ENCODE measurements at places on chromosomes 4 and X.

DNA sequence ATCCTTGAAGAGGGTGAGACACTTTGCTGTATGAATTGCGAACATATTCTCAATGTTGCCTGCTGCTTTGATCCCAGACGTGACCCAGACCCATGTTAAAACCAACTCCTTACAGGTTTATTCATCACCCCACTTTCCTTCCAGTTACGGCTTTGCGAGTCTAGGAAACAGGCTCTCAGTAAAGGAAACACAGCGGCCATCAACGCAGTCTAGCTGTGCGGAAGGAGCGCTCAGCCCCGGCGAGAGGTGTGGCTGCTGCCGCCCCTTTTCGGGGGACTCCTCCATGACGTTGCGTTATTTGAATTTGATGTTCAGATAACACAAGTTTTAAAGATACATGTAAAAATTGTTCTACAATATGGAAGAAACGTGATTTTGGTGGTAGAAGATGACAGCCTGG lies 206.4 kb upstream of the FAT1 start:
- DNase-seq = no peak

DNA sequence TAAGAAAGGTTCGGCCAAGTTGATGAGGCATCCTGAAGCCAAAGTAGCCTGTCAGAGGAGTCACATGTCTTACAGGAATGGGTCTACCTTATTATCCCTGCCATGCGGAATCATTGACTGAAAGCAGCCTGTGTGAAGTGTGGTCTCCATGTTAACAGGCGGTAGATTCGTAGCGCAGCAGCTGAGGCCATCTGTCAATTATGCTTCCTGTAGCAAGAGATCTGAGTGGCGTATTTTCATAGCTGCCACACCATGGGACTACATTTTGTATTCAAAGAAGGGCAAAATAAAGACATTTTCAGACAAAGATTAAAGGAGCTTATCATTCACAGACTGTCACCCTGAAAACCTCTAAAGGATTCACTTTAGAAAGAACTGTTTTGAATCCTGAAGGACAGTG lies 11.2 kb upstream of the MED14 start:
- DNase-seq = no peak

- no peak for DNase-seq
These were observed 13.1 kb upstream of the ETNPPL start for GRCh38 chr4:108775921-108776320.

- DNase-seq = no peak
These were observed 42.8 kb upstream of the KLHL34 start for GRCh38 chrX:21700967-21701366.

- DNase-seq = no peak
These were observed 842.1 kb downstream of the FSTL5 start for GRCh38 chr4:161321706-161322105.

- no peak for DNase-seq
These were observed 1214.8 kb downstream of the STIM2 start for GRCh38 chr4:28075401-28075956.

DNA sequence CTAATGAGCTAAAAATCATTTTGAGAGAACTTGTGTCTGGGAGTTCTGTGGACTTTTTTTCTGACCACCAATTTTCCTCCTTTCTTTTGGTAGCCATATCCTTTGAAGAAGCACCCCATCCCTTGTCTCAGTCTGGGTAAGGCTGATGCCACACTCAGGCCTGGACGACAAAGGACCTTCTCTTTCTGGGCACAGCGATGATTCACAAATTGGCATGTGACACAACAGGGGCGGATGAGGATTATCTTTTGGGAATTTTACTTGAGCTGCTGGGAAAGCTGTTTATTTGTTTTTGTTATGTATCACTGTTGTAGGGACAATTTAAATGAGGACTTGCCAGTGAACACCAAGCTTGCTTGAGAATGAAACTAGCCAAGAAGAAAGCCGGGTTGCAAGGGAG lies 233.4 kb upstream of the HAND2 start:
- DNase-seq = no peak

- DNase-seq = no peak
These were observed 16.8 kb downstream of the MUC7 start for GRCh38 chr4:70488748-70489147.

DNA sequence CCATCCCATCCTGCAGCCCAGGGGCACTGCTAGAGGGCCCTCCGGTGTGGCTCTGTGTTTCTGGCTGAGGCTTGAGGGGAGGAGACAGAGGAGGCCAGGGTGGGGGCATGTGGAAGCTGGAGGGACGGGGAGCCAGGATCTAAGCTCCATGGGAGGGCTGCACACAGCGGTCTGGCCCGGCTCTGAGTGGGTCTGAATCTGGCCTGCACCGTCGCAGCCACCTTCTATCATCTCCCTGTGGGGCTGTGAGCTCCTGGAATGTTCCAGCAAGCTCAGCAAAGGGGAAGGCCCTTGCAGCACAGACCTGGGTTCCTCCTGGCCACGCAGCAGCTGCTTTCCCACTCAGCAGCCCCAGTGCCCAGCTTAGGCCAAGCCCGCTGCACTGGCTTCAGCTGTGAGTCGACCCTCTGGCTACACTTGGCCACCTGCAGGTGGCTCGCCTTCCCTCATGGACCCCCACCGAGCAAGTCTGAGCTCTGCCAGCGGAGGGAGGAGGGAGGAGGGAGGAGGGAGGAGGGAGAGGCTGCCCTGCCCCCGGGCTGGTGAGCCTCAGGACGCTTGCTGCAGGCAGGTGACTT lies 5.3 kb downstream of the NKX1-1 start:
- DNase-seq = no peak

- no peak for DNase-seq
These were observed 52.1 kb upstream of the SHOX start for GRCh38 chrX:578531-578930.

GRCh38 chrX:21972721-21973120 lies 32.2 kb downstream of the SMS start:
- DNase-seq = peak; percentile 67

DNA sequence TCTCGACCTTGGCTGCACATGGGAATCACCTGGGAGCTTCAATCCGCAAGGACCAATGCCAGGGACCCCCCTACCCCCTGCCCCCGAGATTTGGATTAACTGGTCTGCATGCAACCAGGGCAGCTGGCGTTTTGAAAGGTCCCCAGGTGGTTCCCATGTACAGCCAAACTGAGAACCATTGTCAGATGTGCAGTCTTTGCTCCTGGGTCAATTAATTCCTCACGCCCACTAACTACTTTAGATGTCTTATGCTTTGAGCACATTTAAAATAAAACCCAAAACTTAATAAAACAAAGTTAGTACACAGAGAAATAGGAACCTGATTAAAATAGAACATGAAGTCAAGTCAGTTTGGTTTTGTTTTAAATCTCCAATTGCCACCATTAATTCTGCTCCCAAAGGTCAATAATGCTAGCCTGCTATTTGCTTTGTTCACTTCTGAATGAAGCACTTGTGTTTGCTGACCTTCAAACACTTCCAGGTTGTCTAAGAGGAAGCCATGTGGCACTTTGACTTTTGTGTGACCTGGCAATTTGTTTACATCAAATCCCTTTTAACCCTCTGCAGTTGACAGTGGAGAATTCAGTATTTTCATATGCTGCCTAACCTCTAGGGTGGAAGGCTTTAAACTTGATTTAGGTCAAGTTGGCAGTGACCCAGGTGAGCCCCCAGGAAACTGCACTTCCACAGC lies 27.2 kb upstream of the TMSB4X start:
- DNase-seq = no peak

DNA sequence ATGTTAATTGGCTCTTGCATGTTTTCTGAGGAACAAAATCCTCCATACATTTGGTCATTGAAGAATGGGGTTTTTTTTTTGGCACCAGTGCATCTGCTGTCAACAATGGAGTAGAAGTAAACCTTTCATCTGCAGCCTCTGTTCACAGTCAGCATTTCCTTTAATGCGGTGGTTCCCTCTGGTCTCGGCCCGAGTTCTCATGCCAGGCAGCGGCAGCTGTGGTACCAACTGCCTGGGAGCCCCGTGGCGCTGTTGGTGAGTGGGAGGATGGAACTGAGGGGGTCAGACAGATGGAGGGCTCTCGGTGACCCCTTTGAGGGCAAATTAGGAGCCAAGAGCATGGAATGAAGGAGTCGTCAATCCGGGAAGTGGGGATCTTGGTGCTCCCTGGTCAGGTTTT lies 114.7 kb downstream of the AFF1 start:
- no peak for DNase-seq
